Kidney glomerular epithelial cell (primary cell): ENCODE measurements at places on chromosomes 6 and 20.

- DNase-seq: no peak
These were observed 117.6 kb downstream of the PERP start for GRCh38 chr6:137989664-137990063.

- peak; percentile 91 for DNase-seq
These were observed 44.8 kb downstream of the AGPAT4 start for GRCh38 chr6:161228921-161229591.

DNA sequence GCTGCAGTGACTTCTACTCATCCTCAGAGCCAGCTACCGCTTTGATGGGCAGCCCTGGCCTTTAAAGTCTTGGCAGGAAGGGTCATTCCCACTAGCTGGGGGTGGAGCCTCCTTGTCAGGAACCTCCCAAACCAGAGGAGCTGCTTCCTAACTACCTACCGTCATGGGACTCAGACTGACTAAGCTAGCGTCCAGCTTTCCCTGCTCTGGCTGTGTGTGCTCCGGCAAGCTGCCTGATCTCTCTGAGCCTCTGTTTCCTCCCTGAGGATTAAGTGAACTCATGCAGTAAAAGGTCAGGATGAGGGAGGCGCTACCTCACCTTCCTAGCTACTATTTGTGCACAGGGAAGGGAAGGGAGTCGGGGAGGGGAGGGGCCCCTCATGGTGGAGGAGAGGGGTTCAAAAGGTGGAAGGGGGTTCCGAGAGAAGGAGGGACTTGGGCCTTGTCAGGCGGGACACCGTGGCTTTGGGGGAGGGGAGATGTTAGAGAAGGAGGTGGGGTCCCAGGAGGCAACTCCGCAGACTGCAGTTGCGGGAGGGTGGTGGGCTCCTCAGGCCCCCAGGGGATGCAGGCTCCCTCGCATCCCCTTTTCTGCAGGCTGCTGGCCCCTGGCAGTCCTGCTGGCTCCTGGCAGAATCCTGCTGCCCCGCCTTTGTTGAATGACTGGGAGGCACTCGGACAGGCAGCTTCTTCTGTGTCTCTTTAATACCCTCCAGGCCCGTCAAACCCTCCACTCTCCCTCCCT is 9.8 kb downstream of the DUSP15 start:
- no peak for DNase-seq

DNA sequence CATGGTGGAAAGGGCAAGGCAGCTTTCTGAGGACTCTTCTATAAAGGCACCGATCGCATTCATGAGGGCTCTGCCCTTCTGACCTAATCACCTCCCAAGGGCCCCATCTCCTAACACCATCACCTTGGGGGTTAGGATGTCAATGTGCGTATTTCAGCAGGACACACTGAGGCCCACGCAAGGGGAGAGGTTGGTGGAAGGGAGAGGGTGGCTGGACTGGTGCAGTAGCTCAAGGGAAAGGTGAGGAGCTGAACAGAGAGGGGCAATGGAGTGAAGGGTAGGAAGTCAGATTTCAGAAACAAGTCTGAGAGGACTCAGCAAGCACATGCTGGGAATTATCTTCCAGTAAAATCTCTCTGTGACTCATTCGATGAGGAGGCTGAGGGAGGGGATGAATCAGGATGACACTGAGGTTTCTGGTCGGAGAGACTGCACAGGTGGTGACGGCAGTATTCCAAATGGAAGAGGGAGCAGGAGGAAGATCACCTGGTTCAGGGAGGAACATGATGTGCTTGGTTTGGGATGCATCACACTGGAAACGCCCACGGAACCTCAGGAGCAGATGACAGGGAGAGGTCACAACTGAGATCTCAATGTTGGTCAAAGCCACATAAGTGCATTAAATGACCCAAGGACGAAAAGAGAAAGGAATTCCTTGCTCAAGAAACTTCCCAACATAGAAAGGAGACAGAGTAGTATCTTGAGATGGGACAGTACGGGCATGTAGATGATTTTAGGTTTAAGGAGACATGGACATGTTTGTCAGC is 67.1 kb downstream of the TFAP2A start:
- DNase-seq: peak; percentile 9

- DNase-seq: no peak
These were observed 1.4 kb downstream of the LRFN2 start for GRCh38 chr6:40585651-40586269.

GRCh38 chr6:21186479-21187055 is 407.0 kb upstream of the SOX4 start:
- no peak for DNase-seq

GRCh38 chr20:56463428-56463827 is 5.0 kb upstream of the RTF2 start:
- DNase-seq: no peak

- DNase-seq: no peak
These were observed 13.3 kb upstream of the KIAA1586 start for GRCh38 chr6:57033228-57033627.

- no peak for DNase-seq
These were observed 138.0 kb upstream of the TBX18 start for GRCh38 chr6:84902354-84902928.

GRCh38 chr20:19427480-19427879 is 215.0 kb downstream of the SLC24A3 start:
- no peak for DNase-seq

DNA sequence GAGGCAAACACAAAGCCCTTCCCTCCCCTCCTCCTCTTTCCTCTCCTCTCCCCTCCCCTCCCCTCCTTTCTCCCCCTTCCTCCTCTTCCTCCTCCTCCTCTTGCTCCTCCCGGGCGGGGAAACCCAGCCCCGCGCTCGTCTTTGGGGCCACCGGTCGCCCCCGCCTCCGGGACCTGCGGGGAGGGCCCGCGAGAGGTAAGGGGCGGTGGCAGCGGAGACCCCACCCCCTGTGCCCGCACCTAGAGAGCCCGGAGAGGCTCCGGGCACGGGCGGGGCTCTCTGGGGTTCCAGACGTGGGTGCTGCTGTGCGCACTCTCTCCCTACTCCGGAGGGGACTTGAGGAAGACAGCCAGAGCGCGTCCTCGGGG is at the start of gene RIN2:
Gene RIN2, plus strand, starts transcription at position 126 of the 368 bp plus-strand sequence. CDS start 131,344 bp downstream, outside the sequence.
- DNase-seq: peak; percentile 85

DNA sequence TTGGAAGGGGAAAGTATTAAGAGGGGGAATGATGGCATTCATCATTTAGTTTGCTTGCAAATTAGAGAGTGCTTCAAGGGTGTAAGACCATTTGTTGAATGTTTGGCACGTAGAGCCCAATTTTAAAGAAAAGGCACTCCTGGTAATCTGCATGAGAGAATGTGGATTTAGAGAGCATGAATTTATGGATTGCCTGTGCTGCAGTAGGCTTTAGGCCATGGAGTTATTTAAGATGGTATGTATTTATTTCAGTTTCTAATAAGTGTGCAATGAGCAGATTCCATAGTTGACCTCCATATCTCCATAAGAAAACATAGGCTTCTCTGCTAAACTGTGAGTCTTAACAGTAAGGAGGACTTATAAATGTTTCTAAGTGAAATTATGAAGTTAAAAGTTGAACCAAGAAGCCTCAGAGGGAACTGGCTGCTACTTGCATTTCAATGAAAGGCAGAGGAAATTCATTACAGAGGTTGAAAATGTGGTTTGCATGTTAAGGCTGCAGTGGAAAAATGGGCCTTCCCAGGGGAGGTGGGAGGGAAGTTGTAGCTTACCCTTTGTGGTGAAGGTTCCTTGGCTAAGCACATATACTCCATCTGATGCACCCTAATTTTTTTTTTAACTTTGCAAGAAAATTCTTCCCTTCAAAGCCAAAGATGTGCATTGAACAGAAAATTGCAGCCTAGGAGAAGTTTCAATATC is 134.2 kb downstream of the CARMIL1 start:
- DNase-seq: no peak

- DNase-seq: no peak
These were observed 806.1 kb upstream of the MAP3K7 start for GRCh38 chr6:91392951-91393350.

DNA sequence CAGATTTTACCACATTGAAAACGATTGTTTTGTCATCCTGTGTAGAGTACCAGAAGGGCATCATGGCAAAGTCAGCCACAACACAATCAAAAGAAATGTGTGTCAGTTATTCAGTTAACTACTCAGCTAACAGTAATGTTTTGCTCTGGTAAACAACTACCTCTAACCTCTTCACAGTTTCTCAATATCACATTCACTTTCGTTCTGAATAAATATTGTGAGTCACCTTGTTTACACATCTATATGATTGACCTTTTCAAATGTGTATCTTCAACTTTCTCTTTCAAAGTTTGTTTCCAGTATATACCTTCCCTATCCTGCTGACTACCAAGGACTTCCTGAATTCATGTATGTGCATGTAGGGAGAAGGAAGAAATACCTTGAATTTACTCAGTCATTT is 216.6 kb upstream of the UFL1 start:
- no peak for DNase-seq

DNA sequence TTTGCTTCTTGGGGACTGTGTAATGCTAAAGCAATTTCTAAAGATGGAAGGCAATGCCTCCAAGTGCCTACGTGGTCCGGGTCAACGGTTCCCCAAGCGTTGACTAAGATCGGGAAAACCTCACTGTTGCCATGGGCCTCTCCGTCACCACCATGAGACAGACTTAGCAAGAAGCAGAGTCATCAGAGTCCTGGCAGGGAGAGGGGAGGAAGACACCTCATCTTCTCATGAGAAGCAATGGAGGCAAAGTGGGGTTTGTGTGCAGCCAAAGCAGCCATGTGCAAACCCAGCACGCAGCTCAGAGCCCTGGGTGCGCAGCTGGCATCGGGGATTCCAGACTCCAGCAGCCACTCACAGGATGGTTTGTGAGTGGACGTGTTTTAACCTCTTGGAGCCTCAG is 111.4 kb downstream of the SYNDIG1 start:
- no peak for DNase-seq

DNA sequence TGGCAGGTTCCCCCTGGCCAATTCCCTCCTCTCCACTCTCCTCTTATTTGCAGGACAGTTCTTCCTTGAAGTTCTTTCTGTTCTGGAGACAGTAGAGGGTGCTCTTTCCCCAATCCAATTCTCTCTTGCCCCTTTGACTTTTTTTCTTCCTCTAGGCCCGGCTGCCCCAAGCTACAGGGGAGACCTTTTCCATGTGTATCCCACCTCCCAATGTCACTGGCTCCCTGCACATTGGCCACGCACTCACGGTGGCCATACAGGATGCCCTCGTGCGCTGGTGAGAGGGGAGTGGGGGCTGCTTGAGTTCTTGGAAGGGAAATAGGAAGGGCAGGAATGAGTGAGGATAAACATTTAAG is 1.5 kb downstream of the VARS2 start:
- peak; percentile 71 for DNase-seq

DNA sequence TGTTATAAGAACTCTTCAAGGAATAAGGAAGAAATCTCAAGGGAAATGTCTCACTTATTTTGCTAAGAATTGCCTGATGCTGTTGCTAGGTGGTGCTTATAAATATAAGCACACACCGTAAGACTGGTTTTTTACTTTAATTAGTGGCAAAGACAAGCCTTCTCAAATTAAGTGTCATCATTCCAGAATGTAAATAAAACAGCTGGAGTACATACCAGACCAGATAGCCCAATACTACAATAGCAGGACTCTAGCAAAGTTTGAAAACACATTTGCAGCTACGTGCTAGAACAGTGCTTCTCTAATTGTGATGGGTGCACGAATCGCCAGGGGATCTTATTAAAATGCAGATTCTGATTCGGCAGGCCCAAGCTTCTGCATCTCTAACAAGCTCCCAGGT is 6.8 kb downstream of the CNKSR3 start:
- no peak for DNase-seq

DNA sequence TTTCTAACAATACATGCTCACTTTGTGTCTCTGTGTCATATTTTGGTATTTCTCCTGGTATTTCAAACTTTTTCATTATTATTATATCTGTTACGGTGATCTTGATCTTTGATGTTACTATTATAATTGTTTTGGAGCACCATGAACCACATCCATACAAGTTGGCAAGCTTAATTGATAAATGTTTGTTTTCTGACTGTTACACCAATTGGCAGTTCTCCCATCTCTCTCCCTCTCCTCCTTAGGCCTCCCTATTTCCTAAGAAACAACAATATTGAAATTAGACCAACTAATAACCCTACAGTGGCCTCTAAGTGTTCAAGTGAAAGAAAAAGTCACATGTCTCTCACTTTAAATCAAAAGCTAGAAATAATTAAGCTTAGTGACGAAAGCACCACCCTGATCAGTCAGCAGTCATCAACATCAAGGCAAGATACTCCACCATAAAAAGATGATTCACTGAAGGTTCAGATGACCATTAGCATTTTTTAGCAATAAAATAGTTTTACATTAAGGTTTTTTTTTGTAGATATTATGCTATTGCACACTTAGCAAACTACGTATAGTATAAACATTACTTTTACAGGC is 61.5 kb downstream of the IBTK start:
- no peak for DNase-seq

GRCh38 chr6:5278047-5278446 is 16.7 kb downstream of the FARS2 start:
- DNase-seq: no peak

- no peak for DNase-seq
These were observed 77.4 kb upstream of the F13A1 start for GRCh38 chr6:6397842-6398241.

DNA sequence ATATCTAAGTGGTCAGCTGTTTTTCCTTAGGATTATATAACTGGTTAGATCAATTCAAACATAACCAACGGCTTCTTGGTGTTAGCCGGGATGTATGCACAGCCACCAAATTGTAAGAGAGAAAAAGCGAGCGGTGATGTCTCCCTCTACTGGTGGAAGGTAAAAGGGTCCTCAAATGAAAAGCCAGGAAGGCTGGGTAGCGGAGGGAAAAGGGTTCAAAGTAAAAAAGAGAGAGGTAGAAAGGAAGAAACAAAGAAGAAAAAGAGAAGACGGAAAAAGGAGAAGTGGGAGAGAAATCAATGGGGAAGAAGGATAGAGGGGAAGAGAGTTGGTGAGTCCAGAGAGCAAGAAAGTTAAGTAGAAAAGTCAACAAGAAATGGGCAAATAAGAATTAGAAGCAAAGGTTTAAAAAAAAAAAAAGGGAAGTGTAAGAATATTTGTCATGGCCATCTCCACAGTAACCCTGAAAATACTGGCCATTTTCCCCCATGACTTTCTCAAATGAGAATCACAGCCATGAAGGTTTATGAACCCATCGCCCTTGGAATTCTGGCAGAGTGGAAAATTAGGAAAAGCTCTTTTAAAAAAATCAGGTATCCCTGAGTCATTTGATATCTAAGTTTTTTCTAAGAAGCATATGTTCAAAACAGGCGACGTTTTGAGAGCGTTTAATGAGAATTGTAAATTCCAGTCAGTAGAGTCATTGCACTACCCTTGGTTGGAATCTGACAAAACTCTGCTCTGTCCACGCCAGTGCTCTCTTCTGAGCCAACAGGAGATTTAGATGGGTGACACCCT is 155.6 kb upstream of the SNX9 start:
- DNase-seq: peak; percentile 55

DNA sequence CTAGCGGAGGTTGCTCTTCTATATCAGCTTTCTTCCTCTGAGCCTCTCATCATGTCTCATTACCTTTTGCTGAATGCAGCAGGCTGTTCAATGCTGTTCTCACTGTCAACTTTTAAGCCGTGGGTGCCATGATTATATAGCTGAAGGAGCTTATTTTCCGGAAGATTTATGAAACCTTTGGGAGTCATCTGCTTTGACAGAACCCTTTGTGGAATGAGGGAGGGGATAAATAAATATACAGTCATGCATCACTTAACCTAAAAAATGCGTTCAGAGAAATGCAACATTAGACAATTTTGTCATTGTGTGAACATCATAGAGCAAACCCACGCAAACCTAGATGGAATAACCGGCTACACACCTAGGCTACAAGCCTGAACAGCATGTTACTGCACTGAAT is 102.2 kb upstream of the AKAP12 start:
- peak; percentile 45 for DNase-seq
